Liver (tissue), 10 donors: ENCODE measurements at places on chromosomes 12 and 14.

GRCh38 chr14:22530127-22530526, 58.9 kb downstream of the DAD1 start:
- no peak for DNase-seq

GRCh38 chr12:131375261-131375971, 335.5 kb upstream of the SFSWAP start:
- no peak for DNase-seq

GRCh38 chr14:54040846-54041245, 84.2 kb upstream of the BMP4 start:
- DNase-seq = no peak

- no peak for DNase-seq
These were observed 12.8 kb upstream of the YARS2 start for GRCh38 chr12:32768518-32768917.

DNA sequence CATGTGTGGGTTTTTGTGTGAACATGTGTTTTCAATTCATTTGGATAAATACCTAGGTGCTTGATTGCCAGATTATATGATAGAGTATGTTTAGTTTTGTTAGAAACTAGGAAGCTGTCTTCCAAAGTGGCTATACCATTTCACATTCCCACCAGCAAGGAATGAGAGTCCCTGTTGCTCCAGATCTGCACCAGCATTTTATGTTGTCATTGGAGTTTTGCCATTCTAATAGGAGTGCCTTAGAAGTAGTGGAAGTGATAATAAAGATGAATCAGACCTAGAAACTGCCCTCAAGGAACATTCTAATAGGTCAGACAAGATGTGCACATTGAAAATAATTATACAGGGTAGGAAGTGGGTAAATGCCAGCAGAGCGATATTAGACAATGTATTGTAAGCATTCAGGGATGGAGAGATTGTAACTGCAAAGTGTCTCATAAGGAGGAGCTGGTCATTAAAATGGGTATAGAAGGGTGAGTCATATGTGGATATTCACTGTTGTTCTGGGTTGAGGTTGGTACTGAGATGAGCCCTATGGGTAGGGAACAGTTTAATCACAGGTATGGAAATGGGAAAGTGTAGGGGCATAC, 71.4 kb downstream of the MNAT1 start:
- no peak for DNase-seq

DNA sequence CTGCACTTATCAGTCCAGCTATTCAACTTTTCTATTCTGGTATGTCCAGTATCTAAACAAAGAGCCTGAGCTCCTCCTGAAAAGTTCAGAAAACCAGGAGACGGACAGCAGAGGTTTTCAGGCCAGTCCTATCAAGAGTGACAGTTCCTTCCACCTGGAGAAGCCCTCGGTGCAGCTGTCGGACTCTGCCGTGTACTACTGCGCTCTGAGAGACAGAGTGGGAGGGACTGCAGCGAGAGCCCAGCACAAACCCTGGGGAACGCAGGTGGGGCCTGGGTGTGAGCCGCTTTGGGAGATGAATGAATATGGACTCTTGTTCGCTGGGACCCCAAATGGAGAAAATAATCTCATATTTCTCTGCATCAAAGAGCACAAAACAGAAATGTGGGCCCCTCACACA, 329.8 kb upstream of the OR4E1 start:
- no peak for DNase-seq

GRCh38 chr14:62373944-62374343, 611.7 kb downstream of the SNAPC1 start:
- DNase-seq = no peak

DNA sequence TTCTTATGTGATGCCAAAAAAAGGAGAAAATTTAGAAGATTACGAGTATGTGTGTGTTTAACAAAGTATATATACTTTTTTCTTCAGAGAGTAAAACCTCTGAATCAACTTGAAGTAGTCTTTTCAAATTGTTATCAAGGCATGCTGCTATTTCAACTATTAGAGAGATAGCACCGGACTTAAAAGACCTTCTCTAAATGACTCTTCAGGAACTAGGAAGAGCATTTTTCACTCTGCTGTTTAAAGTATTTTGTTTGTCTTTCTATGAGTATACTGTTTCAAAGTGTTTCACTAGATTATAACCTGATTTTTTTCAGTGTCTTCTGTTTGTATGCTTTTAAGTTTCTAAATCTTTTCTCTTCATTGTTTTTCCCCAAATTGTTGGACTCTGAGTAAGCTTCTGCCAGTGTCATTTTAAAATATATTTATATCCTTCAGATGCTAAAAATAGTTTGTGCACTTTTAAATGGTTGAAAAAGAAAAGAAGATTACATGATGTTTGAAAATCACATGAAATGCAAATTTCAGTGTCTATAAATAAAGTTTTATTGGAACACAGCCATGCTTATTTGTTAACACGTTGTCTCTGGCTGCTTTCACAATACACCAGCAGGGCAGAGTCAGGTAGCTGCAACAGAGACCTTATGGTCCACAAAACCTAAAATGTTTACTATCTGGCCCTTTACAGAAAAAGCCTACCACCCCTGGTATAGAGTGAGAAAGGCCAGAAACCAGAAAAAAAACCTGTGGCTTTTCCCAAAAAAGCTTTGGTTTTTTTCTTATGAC, 21.3 kb downstream of the CRADD start:
- DNase-seq = no peak

GRCh38 chr12:77916276-77916675, 85.6 kb downstream of the NAV3 start:
- no peak for DNase-seq

GRCh38 chr12:93808169-93808899, 131.2 kb downstream of the CRADD start:
- no peak for DNase-seq

- no peak for DNase-seq
These were observed 241.6 kb downstream of the NUBPL start for GRCh38 chr14:31802838-31803237.

- DNase-seq = no peak
These were observed 198.6 kb downstream of the CCDC91 start for GRCh38 chr12:28388879-28389278.

- no peak for DNase-seq
These were observed 265.0 kb downstream of the SSPN start for GRCh38 chr12:26460361-26460760.

DNA sequence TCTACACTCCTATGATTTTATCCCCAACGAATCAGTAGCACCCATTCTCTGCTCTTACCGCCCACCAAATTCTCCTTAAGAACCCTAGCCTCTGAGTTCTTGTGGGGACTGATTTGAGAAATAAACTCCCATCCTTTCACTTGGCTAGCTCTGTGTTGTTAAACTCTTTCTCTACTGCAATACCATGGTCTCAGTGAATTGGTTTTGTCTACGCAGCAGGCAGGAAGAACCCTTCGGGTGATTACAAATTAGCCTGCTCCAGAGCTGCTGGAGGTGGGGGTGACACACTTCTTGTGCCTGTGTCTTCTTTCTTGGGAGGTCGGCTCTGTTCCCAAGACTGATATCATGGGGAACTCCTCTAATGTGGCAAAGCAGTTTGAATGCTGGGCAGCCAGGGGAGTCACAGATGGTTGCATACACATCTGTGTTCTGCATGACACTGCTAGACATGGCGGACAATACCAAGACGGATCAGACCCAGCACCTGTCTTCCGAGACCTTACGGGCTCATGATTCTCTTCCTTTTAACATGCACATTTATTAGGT, 1.6 kb upstream of the C1S start:
- no peak for DNase-seq

DNA sequence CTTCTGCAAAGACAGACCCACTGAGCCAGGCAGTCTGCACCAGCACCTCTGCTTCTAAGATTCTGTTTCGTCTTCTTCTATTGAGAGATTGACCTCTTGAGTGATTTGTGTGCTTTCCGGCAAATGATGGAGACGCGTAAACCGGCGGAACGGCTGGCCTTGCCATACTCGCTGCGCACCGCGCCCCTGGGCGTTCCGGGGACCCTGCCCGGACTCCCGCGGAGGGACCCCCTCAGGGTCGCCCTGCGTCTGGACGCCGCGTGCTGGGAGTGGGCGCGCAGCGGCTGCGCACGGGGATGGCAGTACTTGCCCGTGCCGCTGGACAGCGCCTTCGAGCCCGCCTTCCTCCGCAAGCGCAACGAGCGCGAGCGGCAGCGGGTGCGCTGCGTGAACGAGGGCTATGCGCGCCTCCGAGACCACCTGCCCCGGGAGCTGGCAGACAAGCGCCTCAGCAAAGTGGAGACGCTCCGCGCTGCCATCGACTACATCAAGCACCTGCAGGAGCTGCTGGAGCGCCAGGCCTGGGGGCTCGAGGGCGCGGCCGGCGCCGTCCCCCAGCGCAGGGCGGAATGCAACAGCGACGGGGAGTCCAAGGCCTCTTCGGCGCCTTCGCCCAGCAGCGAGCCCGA, 703 bp downstream of the ASCL4 start:
- no peak for DNase-seq

GRCh38 chr12:4825011-4825858, 84.5 kb upstream of the KCNA1 start:
- DNase-seq = no peak

- no peak for DNase-seq
These were observed 19.5 kb upstream of the CERS5 start for GRCh38 chr12:50186681-50187080.

GRCh38 chr14:51954657-51955056, 34.7 kb upstream of the RTRAF start:
- DNase-seq = no peak

- no peak for DNase-seq
These were observed 364.1 kb upstream of the E2F7 start for GRCh38 chr12:77429426-77429825.

- no peak for DNase-seq
These were observed 162.9 kb downstream of the PCNX1 start for GRCh38 chr14:71070169-71070568.

DNA sequence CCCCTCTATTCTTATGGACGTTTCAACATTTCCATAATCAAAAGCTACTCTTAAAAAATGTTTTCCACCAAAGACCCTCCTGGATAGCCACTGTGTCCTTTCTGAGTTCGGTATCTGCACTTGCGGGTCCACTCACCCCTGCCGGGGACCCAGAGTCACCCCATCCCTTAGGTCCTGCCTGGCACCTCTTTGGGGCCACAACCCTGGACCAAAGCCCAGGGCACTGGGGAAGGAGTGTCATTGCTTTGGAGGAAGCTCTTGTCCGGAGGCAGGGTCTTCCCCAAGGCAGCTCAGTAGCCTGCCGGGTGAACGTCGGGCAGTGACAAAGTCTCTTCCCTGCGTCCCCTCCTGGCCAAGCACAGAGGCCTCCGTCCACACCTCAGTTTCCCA, 129.6 kb downstream of the RFLNA start:
- no peak for DNase-seq

- DNase-seq = no peak
These were observed 49.2 kb downstream of the FBXL14 start for GRCh38 chr12:1544996-1545700.

- no peak for DNase-seq
These were observed 12.1 kb upstream of the LUM start for GRCh38 chr12:91123236-91123916.

DNA sequence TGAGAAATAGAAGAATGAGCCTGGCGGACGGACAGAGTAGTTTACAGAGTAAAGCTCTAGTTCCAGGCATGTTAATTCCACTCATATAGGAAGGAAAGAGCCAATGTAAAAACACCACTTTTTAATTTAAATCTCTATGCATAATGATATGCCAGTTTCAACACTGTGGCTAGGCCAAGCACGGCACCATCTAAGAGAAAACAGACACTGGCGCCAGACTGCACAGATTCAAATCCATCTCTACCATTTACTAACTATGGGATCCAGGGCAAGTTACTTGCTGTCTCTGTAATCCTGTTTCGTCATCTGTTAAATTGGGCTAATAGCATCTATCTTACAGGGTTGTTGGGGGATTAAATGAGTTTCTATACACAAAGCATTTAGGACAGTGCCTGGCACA, 27.5 kb downstream of the RMST start:
- DNase-seq = no peak

DNA sequence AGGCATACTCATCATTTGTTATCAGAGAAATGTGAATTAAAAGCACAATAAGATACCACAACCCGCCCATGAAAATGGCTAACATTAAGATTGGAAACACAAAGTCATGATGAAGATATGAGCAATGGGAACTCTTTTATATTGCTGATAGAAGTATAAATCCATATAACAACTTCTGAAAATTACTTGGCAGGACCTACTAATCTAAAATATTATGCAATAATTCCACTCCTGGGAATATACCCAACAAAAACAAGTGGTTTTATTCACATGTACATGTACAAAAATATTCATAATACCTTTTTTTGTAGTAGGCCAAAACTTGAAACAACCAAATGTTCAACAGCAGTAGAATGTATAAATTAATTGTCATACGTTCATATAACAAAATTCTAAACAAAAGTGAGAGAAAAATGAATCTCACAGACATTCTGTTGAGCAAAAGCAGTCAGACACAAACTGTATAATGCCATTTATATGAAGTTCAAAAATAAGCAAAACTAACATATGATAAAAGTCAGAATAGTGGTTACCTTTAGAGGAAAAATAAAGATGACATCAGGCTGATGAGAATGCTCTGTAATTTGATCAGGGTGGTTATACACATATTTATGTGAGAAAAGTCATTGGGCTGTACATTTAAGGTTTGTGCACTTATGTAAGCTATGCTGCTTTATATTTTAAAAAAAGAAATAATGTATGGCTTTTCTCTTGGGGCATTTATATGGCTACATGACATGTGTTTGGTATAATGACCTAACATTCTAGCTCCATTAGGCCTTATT, 309.2 kb upstream of the KITLG start:
- DNase-seq = no peak

- no peak for DNase-seq
These were observed 45.8 kb downstream of the ETV6 start for GRCh38 chr12:11695321-11695720.

- no peak for DNase-seq
These were observed 210.9 kb upstream of the FKBP4 start for GRCh38 chr12:2583642-2584401.
